Astrocyte (in vitro differentiated cells and primary cell): ENCODE measurements at places on chromosomes 7 and 10. TPM values are rescaled to one million over a fixed set of nuclear protein-coding genes. Genes with fewer than 3 reads are reported as not detected.

DNA sequence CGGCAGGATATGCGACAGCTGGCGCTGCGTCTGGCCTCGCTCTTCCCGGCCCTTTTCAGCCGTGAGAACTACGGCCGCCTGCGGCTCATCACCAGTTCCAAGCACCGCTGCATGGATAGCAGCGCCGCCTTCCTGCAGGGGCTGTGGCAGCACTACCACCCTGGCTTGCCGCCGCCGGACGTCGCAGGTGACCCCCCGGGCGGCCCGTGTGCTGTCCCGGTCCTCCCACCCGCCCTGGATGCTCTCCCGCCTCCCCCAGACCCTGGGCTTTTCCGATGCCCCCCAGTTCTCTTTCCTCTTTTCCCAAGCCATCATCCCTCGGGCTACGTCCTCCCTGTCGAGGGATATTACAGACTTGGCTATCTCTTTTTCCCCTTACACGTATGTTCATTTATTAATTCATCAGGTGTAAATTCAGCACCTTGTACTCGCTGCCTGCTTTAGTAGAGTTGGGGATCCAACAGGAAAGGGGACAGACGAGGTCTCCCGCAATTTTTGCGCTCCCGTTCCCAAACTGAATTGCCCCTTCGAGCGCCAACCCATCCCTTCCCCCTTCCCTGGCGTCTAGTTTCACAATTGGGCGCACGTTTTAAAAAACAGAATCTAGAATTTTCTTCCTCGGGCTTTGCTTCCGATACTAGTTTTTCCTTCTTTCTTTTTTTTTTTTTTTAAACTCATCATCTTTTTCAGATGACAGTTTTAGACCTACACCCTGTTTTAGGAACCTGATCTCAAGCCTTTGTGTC is 846 bp downstream of the MINPP1 start:
- DNase-seq, result peak; percentile 26

GRCh38 chr7:12650080-12650479 is 37.4 kb upstream of the ARL4A start:
- no peak for DNase-seq

DNA sequence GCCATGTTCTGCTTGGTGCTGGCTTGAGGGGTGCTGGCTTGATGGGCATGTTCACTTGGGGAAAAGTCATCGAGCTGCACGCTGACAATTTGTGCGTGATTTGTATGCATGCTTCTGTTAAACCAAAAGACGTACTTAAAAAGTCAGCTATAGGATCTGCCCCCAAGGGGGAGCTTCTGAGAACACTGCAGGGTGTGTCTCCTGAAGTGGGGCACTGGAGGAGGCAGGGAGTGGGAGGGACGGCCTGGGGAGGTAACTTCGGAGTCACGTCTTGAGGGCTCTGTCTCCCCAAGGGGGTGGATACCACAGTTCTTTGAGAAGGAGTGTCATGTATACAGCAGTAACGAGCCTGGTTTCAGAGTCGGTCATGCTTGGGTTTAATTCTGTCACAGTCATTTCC is 406.5 kb downstream of the PLXNA4 start:
- DNase-seq, result no peak

DNA sequence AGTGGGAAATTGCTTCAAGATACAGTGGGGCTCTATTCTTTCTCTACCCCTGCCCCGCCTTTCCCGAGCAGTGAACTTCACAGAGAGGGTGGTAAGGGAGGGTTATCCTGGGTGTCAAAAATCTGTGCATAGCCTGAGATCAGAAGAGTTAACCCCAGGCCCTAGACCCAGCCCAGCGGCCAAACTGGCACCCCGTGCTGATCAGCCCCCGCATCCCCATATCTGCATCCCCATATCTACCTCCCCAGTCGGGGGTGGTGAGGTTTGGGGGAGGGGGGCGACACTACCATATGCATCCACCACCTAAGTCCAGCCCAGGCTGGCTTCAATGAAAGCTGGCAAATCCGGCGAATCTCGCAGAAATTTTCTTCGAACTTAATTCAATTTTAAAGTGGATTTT is 7.0 kb upstream of the DLX6 start:
- no peak for DNase-seq

- DNase-seq, result no peak
These were observed 5.7 kb downstream of the NAT16 start for GRCh38 chr7:101174322-101174854.

DNA sequence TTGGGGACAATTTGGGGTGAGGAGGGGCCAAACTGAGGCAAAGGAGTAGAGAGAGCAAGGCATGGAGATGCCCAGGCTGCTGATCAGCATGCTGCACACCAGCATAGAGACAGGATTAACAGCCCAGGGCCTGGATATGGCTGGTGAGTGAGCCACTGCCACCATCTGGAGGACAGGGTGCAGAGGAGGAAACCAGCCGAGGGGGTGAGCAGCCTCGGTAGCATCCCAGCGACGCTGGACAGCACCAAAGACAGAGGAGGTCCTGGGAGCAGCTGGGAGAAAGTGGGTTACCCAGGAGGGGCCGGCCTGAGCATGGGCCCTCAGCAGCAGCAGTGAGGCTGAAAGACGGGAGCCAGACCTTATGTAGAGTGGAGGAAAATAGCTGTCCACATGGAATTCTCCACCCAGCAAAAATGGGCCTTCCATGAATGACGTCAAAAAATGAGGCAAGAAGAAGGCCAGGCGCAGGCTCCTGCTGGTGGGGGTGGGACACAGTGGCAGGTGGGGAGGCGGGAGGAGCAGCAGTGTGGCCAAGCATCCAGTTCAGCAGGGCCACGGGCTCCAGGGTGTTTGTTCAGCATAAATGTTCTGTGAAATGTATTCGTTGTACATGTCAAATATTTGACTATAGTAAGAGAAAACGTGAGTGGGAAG is 16.7 kb downstream of the RET start:
- no peak for DNase-seq

DNA sequence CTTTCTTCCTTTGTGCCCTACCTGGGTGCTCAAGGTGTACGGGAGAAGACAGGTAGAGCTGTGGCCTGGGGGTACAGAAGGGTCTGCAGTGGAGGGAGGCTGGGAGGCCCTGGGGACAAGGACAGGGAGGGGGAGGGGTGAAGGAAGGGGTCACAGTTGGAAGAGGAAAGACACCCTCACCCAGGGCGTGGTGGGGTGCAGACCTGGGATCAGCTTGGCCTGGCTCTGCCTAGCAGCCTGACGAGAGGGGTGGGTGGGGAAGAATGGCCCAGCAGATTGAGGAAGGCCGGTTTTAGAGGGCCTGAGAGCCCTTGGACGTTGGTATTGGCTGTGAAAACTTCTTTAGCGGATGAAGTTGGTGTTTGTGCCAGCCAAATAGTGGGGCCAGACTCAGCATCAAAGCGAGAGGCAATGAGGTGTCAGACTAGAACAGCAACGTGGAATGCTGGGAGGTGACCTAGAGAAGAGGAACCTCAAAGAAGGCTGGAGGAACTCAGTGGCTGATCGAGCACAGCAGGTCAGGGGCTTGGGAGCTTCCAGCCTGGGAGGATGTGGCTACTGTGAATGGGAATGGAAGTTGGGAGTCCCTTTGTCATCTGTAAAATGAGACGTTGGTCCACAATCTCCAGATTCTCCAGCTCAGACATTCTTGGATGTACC is 18.1 kb upstream of the TRIM8 start:
- no peak for DNase-seq

DNA sequence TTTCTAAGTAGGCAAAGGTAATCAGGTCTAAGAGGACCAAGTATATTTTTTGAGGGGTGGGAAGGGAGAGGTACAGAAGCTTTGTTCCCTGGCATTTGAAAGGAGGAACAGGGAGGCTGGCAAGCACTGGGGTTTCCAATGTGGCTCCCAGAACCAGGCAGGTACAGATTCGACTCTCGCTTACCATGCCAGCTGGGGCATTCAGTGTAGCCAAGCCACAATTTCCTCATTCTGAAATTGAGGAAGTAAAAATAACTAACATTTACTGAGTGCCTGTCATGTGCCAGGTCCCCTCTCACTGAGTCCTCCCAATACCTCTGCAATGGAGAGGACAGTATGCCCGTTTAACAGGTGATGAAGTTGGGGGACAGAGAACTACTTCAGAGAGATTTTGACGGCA is 45.9 kb upstream of the BET1 start:
- no peak for DNase-seq

DNA sequence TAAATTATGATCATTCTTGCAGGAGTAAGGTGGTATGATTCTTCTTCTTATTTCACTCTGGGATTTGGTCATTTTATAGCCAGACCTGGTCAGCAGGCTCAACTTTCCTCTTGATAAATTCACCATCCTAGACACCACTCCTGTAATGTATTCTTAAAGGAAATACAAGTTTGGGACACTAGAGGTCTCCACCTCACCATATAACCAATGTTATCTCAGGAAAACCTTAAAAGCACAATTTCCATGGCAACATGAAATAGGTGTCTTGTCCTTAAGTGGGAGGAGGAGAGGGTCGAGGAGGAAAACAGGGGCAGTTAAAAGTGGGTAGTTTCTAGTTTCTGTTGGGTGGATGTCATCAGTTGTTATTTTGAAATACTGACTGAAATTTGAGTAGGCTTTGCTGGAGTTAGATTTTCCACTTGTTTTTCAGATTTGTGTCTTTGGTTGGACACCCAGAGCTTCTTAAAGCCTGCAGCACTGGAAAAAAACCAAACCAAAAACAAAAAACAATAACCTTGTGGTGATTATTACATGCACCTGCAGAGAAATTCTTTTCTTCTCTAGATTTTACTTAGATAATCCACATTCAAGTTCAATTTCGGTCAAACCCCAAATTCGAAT is 163.1 kb downstream of the PRKCQ start:
- peak; percentile 23 for DNase-seq

GRCh38 chr10:109823196-109823595 is 100.1 kb downstream of the XPNPEP1 start:
- no peak for DNase-seq

GRCh38 chr7:36604806-36605205 is 119.5 kb downstream of the AOAH start:
- peak; percentile 21 for DNase-seq

- DNase-seq, result no peak
These were observed 27.7 kb upstream of the AMPH start for GRCh38 chr7:38658921-38659320.

GRCh38 chr7:117176206-117176605 is 146.7 kb downstream of the WNT2 start:
- DNase-seq, result no peak

GRCh38 chr7:95172420-95172819 is 151.9 kb downstream of the PON1 start:
- DNase-seq, result no peak

GRCh38 chr7:99301496-99301895 is 24.2 kb upstream of the ARPC1A start:
- no peak for DNase-seq

DNA sequence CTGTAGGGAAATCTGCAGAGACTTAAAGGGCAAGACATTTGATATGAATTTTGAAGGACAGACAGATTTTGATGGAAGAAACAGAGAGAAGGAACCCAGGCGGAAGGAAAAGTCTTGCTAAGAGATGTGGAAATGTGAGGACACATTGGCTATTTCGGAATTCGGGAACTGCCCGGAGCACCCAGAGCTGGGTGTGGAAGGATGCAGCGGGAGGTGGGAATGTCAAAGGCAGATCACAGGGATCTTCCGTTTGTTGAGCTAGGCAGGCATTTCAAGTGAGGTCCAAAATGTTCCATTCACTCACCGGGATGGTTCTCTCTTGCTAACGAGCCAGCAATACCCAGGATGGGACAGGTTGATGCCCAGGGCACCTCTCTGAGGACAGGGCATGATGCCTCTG is 87.2 kb upstream of the CTBP2 start:
- no peak for DNase-seq

GRCh38 chr7:151094675-151095074 is 8.4 kb downstream of the AGAP3 start:
- no peak for DNase-seq

DNA sequence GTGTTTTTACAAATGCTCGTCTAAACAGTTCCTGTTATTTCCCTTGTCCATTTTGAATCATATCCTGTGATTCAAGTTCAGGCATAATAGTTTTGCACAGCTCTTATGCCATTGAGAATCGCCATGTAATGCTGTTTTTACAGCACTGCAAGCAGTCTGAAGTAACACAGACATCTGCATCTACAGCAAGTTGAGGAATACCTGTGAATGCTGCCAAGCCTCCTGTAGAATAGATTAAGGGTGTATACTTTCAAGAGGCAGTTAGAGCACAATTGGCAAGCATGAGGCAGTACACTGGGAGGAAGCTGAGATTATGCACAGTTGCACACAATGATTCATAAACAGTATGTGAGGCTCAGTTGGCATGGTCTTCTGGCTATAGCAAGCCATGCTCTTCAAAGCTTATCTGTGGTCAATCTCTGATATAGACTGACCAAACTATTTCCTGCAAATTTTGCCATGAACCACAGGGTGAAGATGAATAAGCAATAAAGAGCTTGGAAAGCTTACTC is 121.9 kb upstream of the AKR1E2 start:
- peak; percentile 100 for DNase-seq

DNA sequence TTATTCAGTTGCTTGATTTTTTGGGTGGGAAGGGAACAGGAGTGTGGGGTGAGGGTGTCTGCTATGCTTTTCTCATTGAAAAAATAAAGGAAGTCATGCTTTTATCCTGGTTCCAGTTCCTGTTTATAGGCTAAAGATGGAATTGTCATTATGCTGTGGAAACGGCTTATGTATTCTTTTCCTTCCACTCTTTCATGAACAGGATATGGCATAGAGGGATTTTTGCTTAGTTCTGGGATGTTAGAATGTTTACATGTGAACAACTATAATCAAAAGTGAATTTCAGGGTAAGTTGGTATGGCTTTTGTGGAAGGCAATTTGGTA is 35.9 kb upstream of the PTPN12 start:
- no peak for DNase-seq

DNA sequence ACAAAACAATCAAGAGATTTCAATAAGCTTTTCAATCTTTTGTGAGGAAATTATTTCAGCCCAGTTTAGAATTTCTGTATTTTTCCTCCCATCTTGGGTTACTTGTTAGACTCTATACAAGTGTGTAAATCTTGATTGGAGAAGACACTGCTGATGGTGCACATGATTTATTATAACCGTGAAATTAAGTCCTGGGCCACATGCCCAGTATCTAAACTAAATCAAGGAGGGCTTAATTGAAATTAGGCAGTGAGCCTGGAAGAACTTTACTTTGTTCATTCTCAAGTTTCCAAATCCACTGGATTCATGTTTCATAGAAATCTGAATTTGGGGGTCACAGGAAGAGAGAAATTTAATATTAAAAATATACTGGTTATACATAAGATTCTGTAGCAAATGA is 44.5 kb downstream of the CSTF2T start:
- no peak for DNase-seq

- no peak for DNase-seq
These were observed 54.1 kb downstream of the DYNC2I1 start for GRCh38 chr7:158910254-158911053.

GRCh38 chr7:90663176-90663575 is 67.1 kb downstream of the CDK14 start:
- DNase-seq, result peak; percentile 78

GRCh38 chr10:5989756-5990155 is 12.4 kb upstream of the IL15RA start:
- no peak for DNase-seq

GRCh38 chr7:46129831-46130230 is 208.8 kb upstream of the IGFBP3 start:
- DNase-seq, result no peak

- DNase-seq, result no peak
These were observed 898 bp upstream of the SEM1 start for GRCh38 chr7:96710544-96710943.

GRCh38 chr10:27838361-27838760 is 92.7 kb upstream of the MKX start:
- DNase-seq, result peak; percentile 75

KCNIP2 gene
- total RNA-seq, result 1.9 and 2.5 TPM in 2 replicates

CTAGE4 gene
- total RNA-seq, result 0.99 and 1.4 TPM in 2 replicates

LRMDA gene
- 2.2 and 2.7 TPM in 2 replicates for total RNA-seq

SFRP4 gene
- total RNA-seq, result 0.19 and 0.39 TPM in 2 replicates

AKR1C4 gene
- not detected in 2 replicates for total RNA-seq

TWIST1 gene
- 5.0 and 5.7 TPM in 2 replicates for total RNA-seq

GLCCI1 gene
- 15.3 and 24.2 TPM in 2 replicates for total RNA-seq

HMX2 gene
- total RNA-seq, result not detected in 2 replicates

NPFFR1 gene
- total RNA-seq, result not detected in 2 replicates

GIMAP5 gene
- 0.14 TPM in 1 of 2 replicates, not detected in the other for total RNA-seq
